ENCODE measurements at places on chromosomes 3 and 15.

DNA sequence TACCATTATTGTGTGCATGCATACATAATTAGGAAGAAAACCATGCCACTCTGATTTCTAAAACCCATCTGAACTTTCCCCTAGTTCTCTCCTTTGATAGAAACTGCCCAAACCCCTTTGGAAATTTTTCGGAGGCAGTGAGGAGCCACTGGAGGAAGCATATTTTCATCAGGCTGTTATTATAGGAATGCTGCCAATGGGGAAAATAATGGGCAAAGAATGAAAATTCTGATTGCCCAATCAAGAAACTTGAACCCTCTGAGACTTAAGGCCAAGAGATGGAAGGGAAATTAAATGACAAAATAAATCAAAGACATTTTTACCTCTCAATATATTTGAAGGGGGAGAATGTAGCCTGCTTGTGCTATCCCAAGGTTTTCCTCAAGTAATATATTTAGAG lies 376.0 kb upstream of the PDZRN3 start:
- peak; percentile 41 for DNase-seq

GRCh38 chr3:65619451-65619881 lies 419.3 kb downstream of the MAGI1 start:
- peak; percentile 58 for DNase-seq

GRCh38 chr15:83115831-83116565 lies 8.6 kb downstream of the TM6SF1 start:
- no peak for DNase-seq

DNA sequence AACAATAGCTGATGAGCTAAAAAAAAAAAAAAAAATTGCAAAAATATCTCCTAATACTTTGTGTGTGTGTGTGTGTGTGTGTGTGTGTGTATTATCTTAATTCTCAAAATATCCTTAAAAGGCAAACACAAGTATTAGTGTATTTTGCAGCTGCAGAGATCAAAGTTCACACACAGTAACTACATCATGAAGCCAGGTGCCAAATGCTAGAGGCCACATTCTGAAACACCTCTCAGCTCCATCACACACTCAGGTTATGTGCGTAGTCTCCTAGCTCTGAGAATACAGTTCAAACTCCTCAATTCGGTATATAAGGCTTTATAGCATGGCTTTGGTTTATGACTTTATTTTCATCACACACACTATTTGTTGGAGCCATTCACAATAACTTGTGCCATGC lies 33.5 kb upstream of the PPARG start:
- DNase-seq = no peak

GRCh38 chr3:124862006-124862405 lies 25.2 kb downstream of the ITGB5 start:
- no peak for DNase-seq

DNA sequence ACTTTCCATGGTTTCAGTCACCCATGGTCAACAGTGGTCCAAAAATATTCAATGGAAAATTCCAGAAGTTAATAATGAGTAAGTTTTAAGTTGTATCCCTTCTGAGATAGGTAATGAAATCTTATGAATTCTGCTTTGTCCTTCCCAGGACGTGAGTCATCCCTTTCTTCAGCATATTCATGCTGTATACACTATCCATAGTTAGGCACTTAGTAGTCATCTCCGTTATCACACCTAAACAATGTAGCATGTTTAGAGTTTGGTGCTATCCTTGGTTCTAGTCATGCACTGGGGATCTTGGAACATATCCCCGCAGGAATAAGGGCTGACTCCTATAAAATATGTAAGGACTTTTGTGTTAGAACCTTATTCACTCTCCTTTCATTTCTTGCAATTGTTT lies 153.2 kb downstream of the UNC13C start:
- no peak for DNase-seq

GRCh38 chr3:32474201-32474600 lies 28.5 kb downstream of the CMTM6 start:
- no peak for DNase-seq

DNA sequence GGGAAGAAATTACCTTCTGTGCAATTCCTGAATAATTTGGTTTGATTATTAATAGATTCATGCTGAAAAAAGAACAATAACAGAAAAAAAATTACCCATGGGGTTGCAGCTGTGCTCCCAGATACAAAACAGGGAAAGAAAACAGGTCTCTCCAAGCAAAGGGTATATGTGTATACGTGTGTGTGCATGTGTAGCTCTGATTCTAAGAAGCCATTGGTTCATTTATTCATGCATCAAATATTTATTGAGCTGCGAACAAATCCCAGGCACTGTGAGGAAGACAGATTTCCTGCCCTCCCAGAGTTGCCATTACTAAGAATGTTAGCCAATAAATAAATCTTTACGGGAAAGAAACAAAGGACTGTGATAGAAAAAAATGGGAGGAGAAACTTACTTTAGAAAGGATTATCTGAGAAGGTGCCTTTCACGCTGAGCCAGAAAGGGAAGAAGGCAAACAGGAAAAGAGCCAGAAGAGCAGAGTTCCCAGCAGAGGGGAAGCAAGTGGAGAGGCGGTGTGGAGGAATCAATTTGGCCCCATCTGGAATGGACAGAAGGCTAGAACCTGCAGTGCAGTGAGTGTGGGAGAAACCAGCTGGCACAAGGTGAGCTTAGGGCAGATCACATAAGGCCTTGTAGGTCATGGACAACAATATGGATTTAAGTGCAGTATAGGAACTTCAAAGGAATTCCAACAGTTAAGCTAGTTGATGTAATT lies 20.7 kb downstream of the CHL1 start:
- no peak for DNase-seq

DNA sequence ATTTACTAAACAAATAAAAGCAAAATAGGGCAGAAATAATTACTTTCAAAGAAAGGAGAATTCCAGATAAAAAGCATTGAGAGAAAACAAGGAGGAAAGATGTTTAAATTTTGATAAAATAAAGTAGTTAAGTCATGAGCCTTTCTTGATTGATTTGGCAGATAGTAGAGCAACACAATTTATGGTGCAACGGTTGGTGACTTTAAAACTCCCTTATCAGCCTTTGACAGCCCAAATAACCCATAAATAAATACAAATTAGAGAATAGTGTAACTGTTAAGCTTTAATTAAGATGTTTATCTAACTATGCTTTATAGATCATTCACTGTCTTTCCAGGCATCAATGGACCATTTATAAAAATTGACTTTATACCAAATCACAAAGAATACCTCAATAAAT lies 54.0 kb upstream of the EIF1B start:
- no peak for DNase-seq

- no peak for DNase-seq
Observed at GRCh38 chr15:27850050-27850449, 249.1 kb downstream of the OCA2 start.

DNA sequence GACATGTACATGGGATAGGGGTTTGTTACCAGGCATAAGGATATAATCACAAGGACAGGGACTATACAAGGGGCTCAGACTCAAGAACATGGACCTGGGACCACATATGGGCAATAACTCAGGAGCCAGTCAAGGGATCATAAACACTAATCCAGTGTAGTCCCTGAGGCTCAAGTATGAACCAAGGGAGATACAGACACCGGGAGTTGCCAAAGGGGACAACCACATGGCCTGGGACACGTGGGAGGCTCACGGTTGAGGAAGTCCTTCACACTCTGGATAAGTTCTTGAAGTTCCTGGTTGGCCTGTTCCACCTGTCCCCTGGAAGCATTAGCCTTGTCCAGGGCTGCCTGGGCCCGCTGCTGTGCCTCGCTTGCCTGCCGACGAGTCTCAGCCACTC lies 1.8 kb upstream of the USP19 start:
- no peak for DNase-seq

- peak; percentile 50 for DNase-seq
Observed at GRCh38 chr3:107065094-107065861, 312.0 kb upstream of the CCDC54 start.
